ENCODE measurements at places on chromosomes 1 and 21.

- no peak for DNase-seq
Measured at GRCh38 chr1:44894591-44894990, 51.5 kb upstream of the PTCH2 start.

DNA sequence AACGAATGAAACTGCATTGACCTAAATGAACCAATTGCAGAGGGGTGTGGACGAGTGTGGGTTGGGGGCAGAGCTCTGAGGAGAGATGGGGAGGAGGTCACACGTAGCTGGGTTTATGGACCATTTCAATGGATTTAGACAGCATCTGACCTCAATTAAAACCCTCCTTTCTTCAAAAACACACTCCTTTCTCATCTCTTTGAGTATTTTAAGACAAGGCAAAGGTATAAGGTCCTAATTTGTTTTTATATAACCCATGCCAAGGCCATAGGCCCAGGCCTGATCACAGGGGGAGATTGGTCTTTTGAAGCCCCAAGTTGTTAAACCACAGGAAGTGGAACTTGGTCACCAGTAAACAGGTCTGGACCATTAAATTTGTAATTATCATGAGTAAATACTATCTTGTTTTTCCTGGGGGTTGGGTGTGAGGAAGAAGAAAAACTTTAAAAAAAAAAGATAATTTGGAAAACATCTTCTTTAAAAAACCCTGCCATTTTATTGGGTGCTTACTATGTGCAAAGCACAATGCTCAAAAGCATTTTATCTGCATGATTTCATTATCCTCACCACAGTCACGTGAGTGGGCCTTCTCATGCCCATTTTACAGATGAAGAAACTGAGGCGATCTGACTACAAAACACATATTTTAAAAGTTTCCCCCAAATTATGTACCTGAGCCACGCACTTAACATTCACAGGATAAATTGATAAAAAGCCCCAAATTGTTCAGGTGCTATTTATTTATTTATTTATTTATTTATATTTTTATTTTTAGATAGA lies 8.9 kb upstream of the INAVA start:
- no peak for DNase-seq

- DNase-seq: no peak
Measured at GRCh38 chr1:220791285-220791684, 4.6 kb downstream of the MTARC1 start.

- no peak for DNase-seq
Measured at GRCh38 chr1:25644962-25645361, 28.4 kb downstream of the MAN1C1 start.

- DNase-seq: no peak
Measured at GRCh38 chr1:167128261-167129227, 34.7 kb downstream of the STYXL2 start.

- no peak for DNase-seq
Measured at GRCh38 chr1:54224233-54224632, 24.3 kb downstream of the MRPL37 start.

GRCh38 chr1:110914676-110915075 lies 41.7 kb downstream of the CD53 start:
- no peak for DNase-seq

DNA sequence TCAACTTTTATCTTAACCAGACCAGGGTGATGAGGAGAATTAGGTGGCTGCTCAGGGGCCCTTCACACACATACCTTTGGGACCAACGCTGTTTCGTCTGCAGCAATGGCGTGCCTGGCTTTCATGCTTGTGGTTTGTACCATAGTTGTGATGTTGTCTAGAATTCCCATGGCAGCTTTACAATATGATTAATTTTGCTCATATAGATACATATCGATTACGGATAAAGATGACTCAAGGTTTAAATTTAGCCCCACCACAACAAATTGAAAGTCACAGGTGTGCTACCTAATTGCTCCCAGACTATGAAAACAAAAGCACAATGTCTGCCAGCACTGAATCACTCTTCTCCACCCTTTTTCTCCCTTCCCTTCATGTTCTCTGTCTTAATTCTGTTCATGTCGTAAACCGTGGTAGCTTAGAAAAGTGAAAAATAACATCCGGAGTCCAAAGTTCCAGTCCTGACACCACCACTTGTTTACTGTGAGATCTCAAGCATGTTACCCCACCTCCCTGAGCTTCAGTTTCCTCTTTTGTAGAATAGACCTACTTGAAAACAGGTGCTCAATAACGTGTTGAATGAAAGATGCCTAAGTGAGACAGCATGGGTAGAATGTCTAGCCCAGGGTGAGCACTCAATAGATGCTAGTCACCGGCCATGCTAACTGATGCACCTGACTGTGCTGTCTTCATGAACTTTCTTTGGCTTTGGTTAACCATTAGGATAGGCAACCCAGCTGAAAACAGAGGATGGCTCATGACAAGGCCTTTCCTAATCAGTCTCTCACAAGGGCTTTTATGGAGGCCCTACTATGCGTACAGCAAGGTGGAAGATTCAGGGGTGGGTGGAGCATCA lies 22.1 kb upstream of the JUN start:
- DNase-seq: no peak

- no peak for DNase-seq
Measured at GRCh38 chr1:208781391-208782045, 537.3 kb upstream of the PLXNA2 start.

GRCh38 chr1:161933592-161934588 lies 89.8 kb downstream of the OLFML2B start:
- no peak for DNase-seq

- DNase-seq: no peak
Measured at GRCh38 chr1:234545517-234546386, 64.2 kb downstream of the IRF2BP2 start.

- DNase-seq: no peak
Measured at GRCh38 chr1:178283409-178283808, 189.5 kb downstream of the RASAL2 start.

DNA sequence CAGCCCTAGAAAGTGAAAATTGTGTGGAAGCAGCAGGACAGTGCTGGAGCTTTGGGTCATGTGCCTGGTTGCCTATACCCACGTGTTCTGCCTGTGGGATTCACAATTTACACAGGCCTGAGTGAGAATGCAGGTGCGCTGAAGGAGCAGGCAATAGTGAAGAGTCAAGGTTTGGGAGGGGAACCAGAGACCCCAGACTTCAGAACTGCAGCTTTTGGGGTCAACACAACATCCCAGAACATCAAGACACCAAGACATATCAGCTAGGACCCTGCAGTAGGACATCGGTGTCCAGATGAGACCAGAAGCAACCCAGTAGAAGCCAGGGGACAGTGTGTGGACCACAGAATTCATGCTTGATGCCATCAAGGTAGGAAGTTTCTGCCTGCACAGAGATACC lies 29.1 kb upstream of the CNIH3 start:
- no peak for DNase-seq

DNA sequence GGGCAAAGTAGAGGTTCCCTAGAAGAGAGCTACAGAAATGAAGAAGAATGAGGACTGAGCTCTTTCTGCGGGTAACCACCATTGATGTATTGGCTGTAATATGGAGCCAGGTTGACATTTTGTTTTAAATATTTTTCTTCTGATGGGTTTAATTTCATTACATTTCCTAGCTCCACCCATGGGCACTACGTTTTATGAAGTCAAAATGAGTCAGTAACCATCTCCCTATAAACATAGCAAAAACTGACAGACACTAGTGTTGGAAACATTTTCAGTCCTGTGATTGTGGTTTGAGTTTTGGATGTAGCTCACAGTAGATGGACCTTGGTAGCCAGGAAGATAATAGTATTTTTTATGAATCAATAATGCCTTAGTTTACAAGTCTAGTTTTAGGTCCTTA lies 470.4 kb upstream of the B3GALT2 start:
- no peak for DNase-seq

- no peak for DNase-seq
Measured at GRCh38 chr1:160404094-160404493, 3.7 kb downstream of the VANGL2 start.

DNA sequence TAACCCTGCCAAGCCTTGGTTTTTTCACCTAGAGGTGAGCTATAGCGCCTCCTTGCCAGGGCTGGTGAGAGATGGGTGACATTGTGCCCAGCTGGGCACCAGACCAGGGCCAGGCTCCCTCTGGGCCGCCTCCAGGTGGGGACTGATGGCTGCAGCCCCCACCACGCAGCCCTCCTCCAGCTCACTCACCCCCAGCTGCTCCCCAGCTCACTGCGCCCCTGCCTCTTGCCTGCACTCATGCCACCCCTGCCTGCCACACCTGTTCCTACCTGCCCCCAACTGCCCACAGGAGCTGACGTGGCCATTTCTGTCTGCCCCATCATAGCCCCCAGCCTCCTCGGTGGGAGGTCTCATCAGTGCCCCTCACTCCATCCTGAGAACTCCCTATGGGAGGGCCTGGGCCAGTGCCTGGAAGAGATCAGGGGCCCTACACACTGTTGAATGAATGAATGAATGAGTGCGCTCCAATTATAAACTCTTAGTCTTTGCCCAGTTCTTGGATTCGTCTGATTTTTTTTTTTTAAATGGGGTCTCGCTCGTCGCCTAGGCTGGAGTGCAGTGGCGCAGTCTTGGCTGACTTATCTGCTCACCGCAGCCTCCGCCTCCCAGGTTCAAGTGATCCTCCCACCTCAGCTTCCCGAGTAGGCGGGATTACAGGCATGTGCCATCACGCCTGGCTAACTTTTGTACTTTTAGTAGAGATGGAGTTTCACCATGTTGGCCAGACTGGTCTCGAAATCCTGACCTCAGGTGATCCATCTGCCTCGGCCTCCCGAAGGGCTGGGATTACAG lies 26.4 kb upstream of the VPS13D start:
- no peak for DNase-seq

DNA sequence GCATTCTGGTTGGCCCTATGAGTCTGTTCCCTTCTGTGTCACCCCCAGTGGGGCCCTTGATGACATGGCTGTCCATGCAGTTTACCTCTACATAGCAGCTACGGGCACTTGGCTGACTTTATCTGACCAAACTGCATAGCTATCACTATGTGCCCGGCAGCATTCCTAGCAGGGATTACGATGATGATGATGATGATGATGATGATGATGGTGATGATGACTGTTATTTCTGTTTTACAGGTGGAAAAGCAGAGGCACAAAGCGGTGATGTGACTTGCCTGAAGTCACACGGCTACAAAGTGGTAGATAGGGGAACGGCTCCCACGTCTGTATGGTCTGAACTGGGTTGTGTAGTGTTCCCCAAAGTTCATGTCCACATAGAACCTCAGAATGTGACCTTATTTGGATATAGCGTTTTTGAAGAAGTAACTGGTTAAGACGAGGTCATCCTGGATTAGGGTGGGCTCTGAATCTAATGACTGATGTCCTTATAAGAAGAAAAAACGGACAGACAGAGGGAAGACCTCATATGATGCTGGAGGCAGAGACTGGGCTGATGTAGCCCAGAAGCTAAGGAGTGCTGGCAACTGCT lies 57.6 kb downstream of the RUNX1 start:
- no peak for DNase-seq

DNA sequence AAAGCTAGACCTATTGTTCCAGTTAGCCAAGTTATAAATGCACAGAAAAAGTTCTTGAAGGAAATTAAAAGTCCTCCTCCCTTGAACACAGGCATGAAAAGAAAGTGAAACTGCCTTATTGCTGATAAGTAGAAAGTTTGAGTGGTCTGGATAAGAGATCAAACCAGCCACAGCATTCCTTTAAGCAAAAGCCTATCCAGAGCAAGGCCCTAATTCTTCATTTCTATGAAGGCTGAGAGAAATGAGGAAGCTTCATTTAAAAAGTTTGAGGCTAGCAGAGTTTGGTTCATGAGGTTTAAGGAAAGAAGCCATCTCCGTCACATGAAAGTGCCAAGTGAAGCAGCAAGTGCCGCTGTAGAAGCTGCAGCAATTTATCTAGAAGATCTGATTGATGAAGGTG lies 2.7 kb upstream of the SSX2IP start:
- DNase-seq: no peak

- DNase-seq: no peak
Measured at GRCh38 chr1:29488794-29489311, 252.5 kb downstream of the PTPRU start.

DNA sequence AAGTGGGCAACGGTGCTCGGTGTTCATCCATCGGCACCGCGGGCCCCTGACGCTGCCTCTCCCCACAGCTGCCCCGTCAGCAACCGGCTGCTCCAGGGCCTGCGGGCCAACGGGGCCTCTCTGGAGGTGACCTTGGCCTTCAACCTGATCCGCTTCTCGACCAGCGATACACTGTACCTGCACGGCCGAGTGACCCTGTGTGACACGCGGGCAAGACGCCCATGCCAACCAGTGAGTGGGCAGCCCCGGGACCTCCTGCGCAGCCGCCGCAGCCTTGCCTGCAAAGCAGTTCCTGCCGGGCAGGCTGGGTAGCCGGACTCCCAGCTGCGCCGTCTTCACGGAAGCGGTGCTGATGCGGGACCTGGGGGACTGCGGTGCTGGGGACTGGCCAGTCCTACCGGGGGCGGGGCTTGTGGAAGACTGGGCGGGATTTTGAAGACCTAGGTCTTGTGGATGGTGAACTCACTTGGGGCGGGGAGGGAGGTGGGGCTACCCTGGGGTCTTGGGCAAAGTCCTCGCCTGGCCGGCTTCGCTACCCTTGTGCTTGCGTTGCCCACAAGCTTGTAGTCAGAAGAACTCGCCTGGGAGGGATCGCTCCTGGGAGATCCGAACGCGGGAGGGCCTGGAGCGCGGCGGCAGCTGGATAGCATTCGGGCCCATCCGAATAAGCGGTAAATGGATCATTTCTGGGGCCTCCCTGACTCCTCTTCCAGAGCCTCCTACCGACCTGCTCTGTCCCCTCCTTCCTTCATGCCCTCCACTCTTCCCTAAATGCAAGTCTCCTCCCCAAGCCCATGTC lies 8.8 kb upstream of the CEP85 start:
- DNase-seq: peak; percentile 45

DNA sequence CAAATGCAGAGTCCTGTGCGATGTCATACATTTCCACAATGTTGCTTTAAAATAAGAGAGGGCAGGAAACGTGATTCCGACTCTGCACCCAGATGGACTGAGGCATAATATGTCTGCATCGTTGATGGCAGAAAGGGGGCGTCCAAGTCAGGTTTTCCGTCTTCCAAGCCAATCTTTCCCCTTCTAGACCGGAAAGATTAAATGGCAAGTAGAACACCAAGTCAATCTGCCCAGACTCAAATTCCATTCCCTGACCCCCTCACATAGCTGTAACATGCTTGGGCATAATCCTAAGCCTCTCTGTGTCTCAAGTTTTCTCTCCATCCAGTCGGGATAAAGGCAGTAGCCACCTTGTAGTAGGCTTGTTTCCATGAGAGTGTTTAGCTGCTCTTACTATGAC lies 14.4 kb downstream of the PCP4 start:
- DNase-seq: no peak

GRCh38 chr1:74145086-74145485 lies 52.9 kb downstream of the LRRIQ3 start:
- no peak for DNase-seq

- no peak for DNase-seq
Measured at GRCh38 chr1:175487956-175488355, 255.4 kb downstream of the TNR start.

DNA sequence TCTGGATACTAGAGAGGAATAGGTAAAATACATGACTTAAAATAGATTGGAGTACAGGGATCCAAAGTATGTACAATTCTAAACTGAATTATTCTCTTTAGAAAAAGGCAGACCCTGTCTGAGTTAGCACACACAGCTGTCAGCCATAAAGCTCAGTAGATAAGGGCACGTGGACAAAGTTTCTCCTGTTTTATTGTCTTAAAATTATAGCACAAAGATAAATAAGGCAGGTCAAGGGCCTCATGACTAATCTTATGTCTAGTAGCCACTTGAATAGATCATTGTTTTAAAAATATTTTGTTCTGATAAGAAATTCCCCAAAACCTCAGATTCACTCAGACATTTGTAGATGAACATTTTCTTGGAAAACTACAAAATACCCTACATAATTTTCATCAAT lies 205.2 kb downstream of the ZP4 start:
- DNase-seq: no peak

- DNase-seq: no peak
Measured at GRCh38 chr1:217647791-217648190, 16.6 kb downstream of the SPATA17 start.
